ENCODE measurements at places on chromosomes 16 and 17.

GRCh38 chr17:10384175-10384574 is 11.4 kb upstream of the MYH13 start:
- DNase-seq = no peak

GRCh38 chr16:19858340-19859018 is 26.2 kb downstream of the GPRC5B start:
- DNase-seq = no peak

DNA sequence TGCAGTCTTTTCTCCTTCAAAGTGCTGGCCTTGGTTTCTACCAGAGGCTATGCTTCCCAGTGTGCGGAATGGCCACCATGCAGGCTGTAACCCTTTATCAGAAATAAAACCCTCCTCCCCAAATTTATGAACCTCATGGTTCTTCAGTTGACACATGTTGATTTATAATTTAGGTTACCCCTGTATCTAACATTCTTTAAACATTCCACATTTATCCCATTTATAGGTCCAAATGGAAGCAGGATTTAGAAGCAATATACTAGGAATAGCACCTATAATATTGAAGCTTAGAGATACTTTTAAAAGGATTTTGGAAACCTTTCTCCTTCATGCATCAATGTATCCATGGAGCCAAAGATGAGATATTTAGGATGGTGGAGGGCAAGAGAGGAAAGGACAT is 438.8 kb upstream of the C16orf82 start:
- DNase-seq = no peak

GRCh38 chr17:39791111-39791992 is 53.6 kb downstream of the GRB7 start:
- no peak for DNase-seq

GRCh38 chr16:84418056-84418849 is 49.9 kb downstream of the ATP2C2 start:
- DNase-seq = no peak

GRCh38 chr16:57949013-57949412 is 21.9 kb downstream of the CNGB1 start:
- DNase-seq = no peak

- no peak for DNase-seq
Measured at GRCh38 chr16:88377961-88378360, 4.8 kb upstream of the ZNF469 start.

DNA sequence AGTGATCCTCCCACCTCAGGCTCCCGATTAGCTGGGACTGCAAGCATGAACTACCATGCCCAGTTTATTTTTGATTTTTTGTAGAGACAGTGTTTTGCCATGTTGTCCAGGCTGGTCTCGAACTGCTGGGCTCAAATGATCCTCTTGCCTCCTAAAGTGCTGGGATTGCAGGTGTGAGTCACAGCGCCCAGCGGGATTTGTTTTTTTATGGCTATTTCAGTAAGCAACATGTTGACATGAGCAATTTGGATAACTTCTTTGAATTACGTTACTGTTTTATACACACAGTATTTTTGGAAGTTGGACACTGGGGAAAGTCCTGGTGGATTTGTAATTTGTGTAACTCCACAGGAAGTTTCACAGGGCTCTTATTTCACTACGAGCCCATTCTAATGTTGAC is 18.5 kb upstream of the RHOT1 start:
- DNase-seq = no peak

Measured in Caco-2 (cell line).